ENCODE measurements at places on chromosomes 1 and 21.

DNA sequence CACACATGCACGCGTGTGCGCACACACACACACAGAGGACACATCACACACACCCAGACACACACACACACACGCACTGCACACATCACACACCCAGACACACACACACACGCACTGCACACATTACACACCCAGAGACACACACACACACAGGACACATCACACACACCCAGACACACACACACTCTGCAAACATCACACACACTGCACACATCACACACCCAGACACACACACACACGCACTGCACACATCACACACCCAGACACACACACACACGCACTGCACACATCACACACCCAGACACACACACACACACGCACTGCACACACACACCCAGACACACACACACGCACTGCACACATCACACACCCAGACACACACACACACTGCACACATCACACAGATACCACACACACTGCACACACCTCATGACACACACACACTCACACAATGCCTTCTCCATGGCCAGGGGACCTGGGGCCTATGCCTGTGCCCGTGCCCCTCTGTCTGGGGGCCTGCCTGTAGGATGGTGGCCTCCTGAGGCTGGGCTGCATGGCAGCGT, 24.4 kb downstream of the CRYAA start:
- DNase-seq: peak; percentile 7

DNA sequence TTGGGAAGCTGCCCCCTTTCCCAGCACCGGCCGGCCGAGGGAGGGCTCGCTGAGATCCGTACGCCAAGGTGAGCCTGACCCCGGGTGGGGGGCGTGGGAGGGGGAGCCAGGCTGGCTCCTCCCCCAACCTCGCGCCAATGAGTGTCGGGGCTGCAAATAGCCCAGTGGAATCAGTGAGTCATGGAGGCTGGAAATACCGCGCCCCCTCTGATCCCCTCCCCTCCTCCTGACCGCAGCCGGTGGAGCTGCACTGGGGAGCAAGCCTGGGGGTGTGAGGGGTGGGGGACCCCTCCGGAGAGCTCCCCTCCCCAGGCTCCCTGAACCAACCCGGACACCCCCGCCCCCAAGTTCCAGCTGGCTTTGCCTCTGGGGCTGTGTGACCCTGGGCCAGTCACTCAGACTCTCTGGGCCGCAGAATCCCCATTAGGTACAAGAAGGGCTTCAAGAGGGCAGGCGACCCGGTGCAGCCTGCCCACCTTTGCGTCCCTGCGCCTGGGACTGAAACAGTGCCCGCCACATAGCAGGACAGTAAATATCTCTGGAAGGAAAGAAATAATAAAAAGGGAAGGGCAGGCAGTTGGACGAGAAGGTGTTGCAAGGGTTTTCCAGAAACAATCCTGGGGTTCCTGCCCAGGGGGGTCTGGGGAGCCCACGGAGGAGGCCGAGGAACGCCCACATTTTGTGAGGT, 4.5 kb downstream of the HSPB7 start:
- DNase-seq: peak; percentile 94

DNA sequence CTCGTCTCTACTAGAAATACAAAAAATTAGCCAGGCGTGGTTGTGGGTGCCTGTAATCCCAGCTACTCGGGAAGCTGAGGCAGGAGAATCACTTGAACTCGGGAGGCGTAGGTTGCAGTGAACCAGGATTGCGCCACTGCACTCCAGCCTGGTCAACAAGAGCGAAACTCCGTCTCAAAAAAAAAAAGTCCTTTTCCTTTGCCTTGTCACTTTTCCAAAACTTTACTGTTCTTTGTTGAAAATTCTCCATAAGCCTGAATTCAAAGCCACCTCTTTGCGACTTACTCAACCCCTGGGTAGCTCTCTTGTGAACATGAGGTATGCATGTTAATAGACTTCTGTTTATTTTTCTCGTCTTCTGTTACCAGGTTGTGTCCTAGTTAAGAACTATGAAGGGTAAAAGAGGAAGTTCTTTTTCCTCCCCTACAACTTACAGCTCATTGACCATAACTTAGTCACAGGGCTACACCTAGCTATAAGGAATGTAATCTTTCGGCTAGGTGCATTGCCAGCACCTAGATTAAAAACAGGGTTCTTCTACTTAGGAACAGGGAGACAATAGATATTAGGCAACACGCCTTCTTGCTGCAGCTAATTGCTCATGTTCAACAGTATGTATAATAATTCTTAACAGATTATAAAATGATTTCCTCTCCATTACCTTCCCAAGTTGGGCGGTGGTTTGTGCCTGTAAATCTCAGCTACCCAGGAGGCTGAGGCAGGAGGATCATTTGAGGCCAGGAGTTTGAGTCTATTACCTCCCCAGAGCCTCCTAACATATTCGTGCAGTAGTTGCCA, 40.9 kb downstream of the PTAFR start:
- no peak for DNase-seq

GRCh38 chr1:198088360-198089071, 68.3 kb upstream of the NEK7 start:
- DNase-seq: peak; percentile 59

GRCh38 chr1:3393024-3393986, 61.2 kb upstream of the ARHGEF16 start:
- DNase-seq: peak; percentile 87

GRCh38 chr1:111452581-111452980, 3.3 kb downstream of the ATP5PB start:
- DNase-seq: no peak

Data from endodermal cell (in vitro differentiated cells).